ENCODE measurements at places on chromosomes 16 and 17.

- DNase-seq, result no peak
These were observed 1.4 kb upstream of the RAC3 start for GRCh38 chr17:82029990-82030469.

GRCh38 chr17:65345261-65346005 lies 208.3 kb downstream of the RGS9 start:
- DNase-seq, result no peak

DNA sequence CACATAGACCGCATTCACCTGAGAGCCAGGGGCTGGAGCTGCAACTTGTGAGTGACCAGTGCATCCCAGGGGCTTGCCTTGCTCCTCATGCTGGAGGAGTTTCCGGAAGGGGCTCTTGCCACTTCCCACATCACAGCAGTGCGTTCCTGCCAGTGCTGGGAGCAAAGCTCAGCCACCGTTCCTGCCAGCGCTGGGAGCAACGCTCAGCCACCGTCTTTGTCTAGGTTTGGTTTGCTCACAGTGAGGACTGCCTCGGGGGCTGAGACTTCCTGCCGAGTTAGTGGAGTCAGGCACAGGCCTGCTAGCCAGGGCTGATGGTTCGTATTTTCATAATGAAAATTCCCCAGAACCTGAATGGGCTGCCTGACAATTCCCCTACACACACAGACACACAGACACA lies 5.4 kb upstream of the CHRNE start:
- DNase-seq, result no peak

DNA sequence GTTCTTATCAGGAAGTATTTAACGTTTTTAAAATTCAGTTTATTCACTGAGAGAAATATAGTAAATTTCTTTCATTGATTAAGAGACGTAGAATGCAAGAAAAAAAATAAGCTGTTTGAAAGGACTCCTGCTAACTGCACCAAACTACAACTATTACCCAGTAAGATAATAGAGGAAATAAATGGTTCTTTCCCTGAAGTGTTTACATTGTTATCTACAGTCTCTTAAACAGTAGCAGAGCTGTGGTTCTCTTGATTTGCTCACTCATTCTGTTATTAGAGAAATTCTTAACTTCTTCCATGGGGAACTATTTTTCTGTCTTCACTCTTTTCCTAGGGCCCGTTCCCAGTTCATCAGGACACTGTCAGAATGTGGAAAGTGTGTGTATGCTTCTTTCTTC lies 973.0 kb downstream of the KCNJ2 start:
- no peak for DNase-seq

GRCh38 chr17:65498816-65499215 lies 62.6 kb downstream of the AXIN2 start:
- no peak for DNase-seq

DNA sequence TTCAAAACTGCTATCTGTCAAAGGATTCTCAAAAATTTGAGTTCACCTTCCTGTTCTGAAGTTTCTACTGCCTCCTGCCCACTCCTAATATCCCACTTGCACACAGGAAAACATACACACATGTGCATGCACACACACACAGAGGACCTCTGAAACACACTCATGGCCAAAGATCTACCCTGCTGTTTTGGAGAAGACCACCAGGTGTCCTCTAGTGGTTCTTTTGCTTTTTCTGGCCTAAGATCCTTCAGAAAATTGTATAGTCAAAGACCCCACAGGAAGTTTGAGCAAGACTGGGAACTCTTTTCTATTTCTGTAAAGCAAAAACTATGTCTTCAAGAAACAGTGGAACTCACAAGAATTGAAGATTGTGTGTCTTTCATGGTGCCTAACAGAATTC lies 90.2 kb downstream of the CDH8 start:
- DNase-seq, result no peak

Measured in retinal pigment epithelial cell (primary cell).